ENCODE measurements at places on chromosomes 4 and X.

DNA sequence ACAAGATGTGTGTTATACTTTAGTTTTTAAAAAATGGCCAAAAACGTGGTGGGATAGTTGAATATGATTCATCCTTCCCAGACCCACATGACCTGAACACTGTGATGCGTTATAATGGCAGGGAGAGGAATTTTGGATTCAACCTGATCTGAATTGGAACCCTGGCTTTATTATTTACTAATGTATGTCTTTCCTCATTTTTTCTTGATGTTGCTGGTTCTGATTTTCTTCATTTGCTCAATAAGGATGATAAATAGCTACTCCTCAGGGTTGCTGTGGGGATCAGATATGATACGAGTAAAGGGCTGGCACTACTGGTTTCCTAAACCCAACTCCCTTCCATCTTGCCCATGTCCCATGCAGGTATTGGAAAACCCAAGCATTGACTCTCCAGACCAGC is 24.2 kb upstream of the ACSL1 start:
- H3K4me1 ChIP-seq = no peaks in the 10 kb centered on the region
- H3K36me3 ChIP-seq = no peaks in the 10 kb centered on the region
- no peaks in the 10 kb centered on the region for H3K27me3 ChIP-seq
- no peak for DNase-seq
- peak overlapping the region; percentile 3 for H3K27ac ChIP-seq
- H3K4me3 ChIP-seq = no peak overlapping the region

GRCh38 chr4:108877821-108878220 is 115.0 kb upstream of the ETNPPL start:
- no peak for DNase-seq
- no peaks in the 10 kb centered on the region for H3K27me3 ChIP-seq
- H3K4me3 ChIP-seq = no peak overlapping the region
- no peaks in the 10 kb centered on the region for H3K4me1 ChIP-seq

GRCh38 chr4:41718907-41719306 is 29.6 kb downstream of the PHOX2B start:
- no peak overlapping the region for H3K27ac ChIP-seq
- no peak overlapping the region for H3K4me3 ChIP-seq
- no peaks in the 10 kb centered on the region for H3K4me1 ChIP-seq
- no peaks in the 10 kb centered on the region for H3K36me3 ChIP-seq

- H3K4me3 ChIP-seq = no peak overlapping the region
- H3K36me3 ChIP-seq = no peaks in the 10 kb centered on the region
- no peaks in the 10 kb centered on the region for H3K4me1 ChIP-seq
- no peak overlapping the region for H3K27ac ChIP-seq
Measured at GRCh38 chr4:88653371-88653946, 44.2 kb downstream of the NAP1L5 start.

DNA sequence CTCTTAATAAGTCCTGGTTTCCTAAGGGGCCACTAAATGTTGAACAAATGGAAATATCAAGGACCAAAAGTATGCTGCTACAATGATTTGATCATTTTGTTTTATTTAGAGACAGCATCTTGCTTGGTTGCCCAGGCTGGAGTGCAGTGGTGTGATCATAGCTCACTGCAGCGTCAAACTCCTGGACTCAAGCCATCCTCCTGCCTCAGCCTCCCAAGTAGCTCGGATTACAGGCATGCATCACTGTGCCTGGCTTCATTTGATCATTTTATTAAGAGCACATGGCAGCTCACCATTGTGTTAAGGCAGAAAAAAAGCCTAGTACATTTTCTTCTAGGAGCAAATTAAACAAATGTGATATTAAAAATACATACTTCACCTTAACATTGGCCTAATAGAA is 52.7 kb downstream of the DCLK2 start:
- no peaks in the 10 kb centered on the region for H3K4me1 ChIP-seq
- no peak overlapping the region for H3K27ac ChIP-seq
- H3K27me3 ChIP-seq = no peaks in the 10 kb centered on the region
- no peak for DNase-seq

DNA sequence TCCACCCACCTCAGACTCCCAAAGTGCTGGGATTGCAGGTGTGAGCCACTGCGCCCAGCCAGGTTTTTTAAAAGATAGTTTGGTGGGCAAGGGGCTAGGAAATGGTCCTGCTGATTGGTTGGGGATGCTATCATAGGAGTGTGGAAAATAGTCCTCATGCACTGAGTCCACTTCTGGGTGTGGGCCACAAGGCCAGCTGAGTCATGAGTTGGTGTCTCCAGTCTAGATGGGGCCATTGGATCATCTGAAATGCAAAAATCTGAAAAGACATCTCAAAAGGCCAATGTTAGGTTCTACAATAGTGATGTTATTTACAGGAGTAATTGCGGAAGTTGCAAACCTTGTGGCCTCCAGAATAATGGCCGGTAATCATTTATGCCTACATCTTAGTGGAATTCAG is 221.1 kb downstream of the ZNF674 start:
- DNase-seq = no peak
- peaks cover 10% of the 10 kb centered on the region for H3K4me1 ChIP-seq
- H3K4me3 ChIP-seq = no peak overlapping the region

GRCh38 chr4:170110285-170110672 is 20.5 kb upstream of the AADAT start:
- H3K27ac ChIP-seq = no peak overlapping the region
- DNase-seq = no peak
- H3K4me3 ChIP-seq = no peak overlapping the region
- no peaks in the 10 kb centered on the region for H3K36me3 ChIP-seq
- H3K27me3 ChIP-seq = no peaks in the 10 kb centered on the region

DNA sequence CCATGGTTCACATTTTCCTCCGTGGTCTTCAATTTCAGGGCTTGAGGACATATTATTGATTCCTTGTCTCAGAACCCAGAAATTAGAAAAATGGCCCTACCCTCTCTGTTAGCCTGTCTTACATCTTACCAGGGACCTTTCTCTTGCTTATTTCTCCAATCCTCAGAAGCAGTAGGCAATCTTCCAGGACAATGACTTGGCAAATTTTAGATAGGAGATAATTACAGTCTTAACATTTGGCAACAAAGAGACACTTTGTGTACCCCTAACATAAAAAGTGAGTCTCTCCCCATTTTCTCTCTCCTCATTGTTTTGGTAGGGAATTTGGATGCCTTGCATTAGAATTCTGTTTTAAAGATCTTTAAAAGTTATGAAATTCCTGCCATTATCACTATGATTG is 778.1 kb upstream of the SLIT2 start:
- H3K4me3 ChIP-seq = no peak overlapping the region
- H3K27ac ChIP-seq = no peak overlapping the region
- H3K4me1 ChIP-seq = no peaks in the 10 kb centered on the region
- no peaks in the 10 kb centered on the region for H3K36me3 ChIP-seq
- no peaks in the 10 kb centered on the region for H3K27me3 ChIP-seq

DNA sequence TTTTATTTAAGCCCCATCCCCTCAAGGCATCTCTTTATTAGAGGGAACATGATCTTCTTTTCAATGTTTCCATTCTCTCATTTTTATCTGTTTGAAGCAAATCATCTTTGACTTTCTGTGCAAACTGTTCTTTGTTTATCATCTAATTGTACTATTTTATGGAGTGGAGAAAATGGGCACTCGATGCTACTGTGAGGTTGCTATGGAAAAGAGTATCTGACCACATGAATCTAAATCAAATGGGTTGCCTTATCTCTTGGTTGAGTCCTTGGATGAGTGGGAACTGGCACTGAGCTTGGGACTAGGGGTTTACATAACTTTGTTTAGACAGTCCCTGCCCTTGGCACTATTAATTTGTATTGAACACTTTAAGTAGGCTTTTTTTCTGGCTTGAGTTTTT is 9.1 kb downstream of the OCRL start:
- no peak overlapping the region for H3K4me3 ChIP-seq
- no peaks in the 10 kb centered on the region for H3K27me3 ChIP-seq
- peak; percentile 45 for DNase-seq
- H3K27ac ChIP-seq = peak overlapping the region; percentile 38
- H3K4me1 ChIP-seq = peaks cover 12% of the 10 kb centered on the region

GRCh38 chr4:40122941-40123340 is 66.3 kb downstream of the N4BP2 start:
- no peak overlapping the region for H3K27ac ChIP-seq
- no peak for DNase-seq
- H3K4me3 ChIP-seq = no peak overlapping the region
- H3K36me3 ChIP-seq = no peaks in the 10 kb centered on the region
- H3K4me1 ChIP-seq = no peaks in the 10 kb centered on the region
- H3K27me3 ChIP-seq = no peaks in the 10 kb centered on the region

DNA sequence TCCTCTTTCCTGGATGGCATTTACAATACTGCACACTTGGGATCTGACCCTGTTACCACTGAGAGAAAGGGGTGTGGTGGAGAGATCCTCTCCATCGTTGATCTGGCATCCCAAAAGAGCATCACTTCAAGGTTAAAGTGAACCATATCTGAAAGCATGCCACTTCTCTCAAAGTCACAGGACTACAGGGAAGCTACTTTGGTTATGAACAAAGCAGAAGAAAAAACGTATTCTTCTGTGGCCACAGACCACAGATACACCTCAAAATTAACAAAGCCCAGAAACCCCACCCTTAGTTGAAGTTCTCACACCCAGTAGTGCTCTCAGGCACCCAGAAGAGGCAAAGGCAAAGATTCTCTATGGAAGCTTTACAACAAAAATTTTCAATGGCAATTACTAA is 108.3 kb downstream of the JADE1 start:
- no peak overlapping the region for H3K27ac ChIP-seq
- no peaks in the 10 kb centered on the region for H3K27me3 ChIP-seq
- no peak overlapping the region for H3K4me3 ChIP-seq
- no peak for DNase-seq
- no peaks in the 10 kb centered on the region for H3K4me1 ChIP-seq

DNA sequence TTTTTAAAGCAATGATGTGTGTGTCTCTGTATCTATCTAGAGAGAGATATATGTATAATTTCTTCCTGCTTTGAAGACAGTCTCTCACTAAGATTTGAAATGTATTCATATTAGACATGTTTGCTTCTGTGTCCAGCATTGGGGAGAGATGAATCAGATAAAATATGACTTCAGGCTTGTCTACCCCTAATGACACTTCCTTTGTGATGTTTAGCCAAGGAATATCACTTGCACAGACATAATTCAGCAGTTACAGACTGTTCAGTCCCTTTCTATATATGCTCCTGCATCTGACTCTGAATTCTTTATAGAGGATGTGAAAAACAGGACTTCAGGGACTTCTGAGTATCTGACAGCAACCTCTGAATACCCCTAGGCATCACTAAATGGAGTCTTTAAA is 158.4 kb downstream of the DCLK2 start:
- H3K27me3 ChIP-seq = no peaks in the 10 kb centered on the region
- no peak overlapping the region for H3K4me3 ChIP-seq
- peaks cover 17% of the 10 kb centered on the region for H3K4me1 ChIP-seq
- no peaks in the 10 kb centered on the region for H3K36me3 ChIP-seq
- DNase-seq = no peak

DNA sequence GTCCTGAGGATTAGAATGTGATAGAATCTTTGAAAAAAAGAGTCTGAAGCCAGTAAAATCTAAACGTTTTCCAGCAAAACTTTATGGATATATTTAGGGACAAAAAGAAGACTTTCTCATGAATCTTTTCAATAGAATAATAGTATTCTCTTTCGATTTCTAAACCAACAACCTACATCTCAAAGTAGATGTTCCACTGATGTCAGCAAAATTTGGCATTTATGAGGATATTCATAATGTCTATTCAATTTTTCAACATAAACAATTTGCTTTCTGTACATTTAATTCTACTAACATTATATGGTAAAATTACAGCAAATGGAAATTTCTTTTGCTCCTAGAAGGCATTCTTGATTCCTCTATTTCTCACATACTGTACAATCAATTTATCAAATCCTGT is 886.5 kb downstream of the CENPC start:
- no peaks in the 10 kb centered on the region for H3K4me1 ChIP-seq
- no peak overlapping the region for H3K4me3 ChIP-seq
- no peak overlapping the region for H3K27ac ChIP-seq

DNA sequence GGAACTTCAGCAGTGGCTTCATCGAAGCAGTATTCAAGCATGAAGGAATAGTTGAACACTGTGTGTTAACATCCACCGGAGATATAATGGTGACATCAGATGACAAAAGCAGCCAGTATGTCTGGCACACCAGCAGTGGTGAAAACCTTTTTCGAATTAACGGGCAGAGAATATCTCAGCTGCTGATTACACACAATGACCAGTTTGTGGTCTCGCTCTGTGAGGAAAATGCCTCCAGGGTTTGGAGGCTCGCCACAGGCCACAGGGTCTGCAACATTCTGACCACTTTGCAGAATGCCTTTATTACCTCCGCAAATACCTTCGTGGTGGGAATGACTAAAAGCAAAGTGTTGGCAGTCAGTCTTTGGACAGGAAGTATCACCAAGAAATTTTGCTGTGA is 201.5 kb downstream of the NWD2 start:
- DNase-seq = no peak
- H3K27me3 ChIP-seq = peaks cover 14% of the 10 kb centered on the region
- H3K4me1 ChIP-seq = no peaks in the 10 kb centered on the region
- H3K36me3 ChIP-seq = no peaks in the 10 kb centered on the region
- no peak overlapping the region for H3K27ac ChIP-seq

DNA sequence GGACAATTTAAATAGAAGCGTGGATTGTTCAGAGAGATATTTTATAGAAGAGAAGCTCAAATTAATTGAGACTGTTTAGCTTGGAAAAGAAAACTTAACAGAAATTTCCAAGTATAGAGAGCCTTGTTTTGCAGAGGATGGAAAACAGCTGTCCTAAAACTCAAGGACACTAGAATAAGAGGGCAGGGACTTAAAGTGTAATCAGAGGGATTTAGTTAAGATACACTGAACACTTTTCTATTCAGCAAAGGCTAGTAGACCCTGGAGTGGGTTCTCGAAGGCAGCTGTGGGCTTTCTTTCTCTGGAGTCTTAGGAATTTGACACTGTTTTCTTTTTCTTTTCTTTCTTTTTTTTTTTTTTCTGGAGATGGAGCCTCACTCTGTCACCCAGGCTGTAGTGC is 92.7 kb upstream of the ARX start:
- no peaks in the 10 kb centered on the region for H3K4me1 ChIP-seq
- no peak for DNase-seq
- H3K4me3 ChIP-seq = no peak overlapping the region
- H3K36me3 ChIP-seq = no peaks in the 10 kb centered on the region
- no peak overlapping the region for H3K27ac ChIP-seq

DNA sequence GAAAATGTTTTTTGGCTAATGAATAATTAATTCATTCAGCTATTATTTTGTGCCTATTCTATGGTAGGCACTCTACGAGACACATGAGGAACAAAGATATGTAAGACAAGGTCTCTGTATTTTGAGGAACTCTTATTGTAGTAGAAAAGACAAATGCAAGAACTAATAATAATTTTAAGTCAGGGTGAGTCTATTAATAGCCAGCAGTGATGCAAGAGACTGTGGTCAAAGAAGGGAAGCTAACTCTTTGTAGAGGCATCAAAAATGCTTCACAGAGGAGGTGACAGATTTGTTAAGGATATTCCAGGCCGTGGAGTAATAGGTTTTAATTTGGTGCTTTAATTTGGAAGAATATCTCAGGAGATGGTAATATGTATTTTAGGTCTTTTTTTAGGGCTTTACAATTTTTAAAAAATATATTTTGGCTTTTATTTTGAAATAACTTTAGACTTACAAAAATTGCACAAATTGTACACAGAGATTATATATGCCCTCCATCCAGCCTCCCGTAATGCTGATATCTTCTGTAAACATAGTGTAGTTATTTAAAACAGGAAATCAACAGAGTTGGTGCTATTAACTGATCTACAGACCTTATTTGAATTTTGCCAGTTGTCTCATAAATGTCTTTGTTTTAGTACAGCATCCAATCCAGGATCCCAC is 48.1 kb downstream of the DCLK2 start:
- H3K4me3 ChIP-seq = no peak overlapping the region
- H3K27me3 ChIP-seq = no peaks in the 10 kb centered on the region
- H3K27ac ChIP-seq = no peak overlapping the region
- no peak for DNase-seq
- H3K4me1 ChIP-seq = peaks cover 10% of the 10 kb centered on the region
